Astrocyte of the hippocampus (primary cell): ENCODE measurements at places on chromosomes 13 and 19.

DNA sequence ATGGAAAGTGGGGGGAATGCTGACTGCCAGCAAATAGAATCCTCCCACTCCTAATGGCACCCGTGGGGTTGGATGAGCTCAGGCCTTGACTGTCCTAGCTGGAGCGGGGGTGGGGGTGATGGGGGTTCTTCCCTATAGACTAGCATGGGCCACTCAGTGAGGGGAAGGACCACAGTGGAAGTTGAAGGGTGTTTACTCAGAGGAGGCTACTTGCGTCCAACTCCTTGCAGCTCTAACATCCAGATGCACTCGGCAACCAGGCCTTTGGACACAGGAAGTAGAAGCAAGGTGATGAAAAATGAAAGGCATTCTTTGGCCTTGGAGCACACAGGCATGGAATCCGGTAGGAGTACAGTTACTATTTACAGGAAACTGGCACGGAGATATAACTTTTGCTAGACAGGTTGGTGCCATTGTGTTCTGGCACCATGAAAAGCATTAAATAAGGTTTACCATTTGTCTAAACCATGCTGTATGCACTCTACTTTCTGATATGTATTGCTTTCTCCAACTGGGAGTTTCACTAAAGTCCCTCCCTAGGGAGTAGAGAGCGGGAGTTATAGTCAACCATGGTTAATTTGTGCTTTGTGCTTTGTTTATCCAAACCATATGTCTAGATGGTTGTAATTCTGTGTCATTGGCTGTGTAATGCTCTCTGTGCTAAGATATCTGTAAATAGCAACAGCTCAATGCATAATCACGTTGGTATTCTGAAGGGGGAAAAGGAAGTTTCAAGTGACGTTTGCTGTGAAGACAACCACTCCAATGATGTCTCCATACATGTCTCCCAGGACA, 125.3 kb downstream of the TSHZ3 start:
- DNase-seq: peak; percentile 49

GRCh38 chr13:80214521-80214991, 126.4 kb downstream of the SPRY2 start:
- peak; percentile 48 for DNase-seq

- DNase-seq: peak; percentile 17
Observed at GRCh38 chr13:84670245-84670644, 788.0 kb upstream of the SLITRK1 start.

DNA sequence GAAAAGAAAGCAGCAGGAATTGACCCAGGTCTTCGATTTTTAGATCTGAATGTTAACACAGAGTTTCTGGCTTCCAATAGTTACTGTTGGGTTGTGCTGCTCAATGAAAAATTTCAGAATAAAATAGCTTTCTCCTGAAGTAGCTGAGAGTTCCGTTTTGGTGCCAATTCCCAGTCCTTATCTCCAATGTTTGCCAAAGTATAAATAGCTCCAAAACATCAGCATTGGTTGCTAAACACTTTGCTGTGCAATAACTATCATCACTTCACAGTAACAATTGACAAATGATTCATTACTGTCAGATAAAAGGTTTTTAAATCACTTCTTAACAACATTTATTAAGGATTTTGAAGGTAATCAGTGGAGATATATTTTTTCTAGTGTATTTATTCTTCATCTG, 446.0 kb downstream of the PCDH20 start:
- DNase-seq: no peak

GRCh38 chr13:112803422-112803821, 113.6 kb downstream of the ATP11A start:
- no peak for DNase-seq

- no peak for DNase-seq
Observed at GRCh38 chr19:36688058-36688457, 646 bp downstream of the ZNF567 start.

GRCh38 chr13:28401303-28402056, 93.4 kb downstream of the FLT1 start:
- DNase-seq: peak; percentile 3

DNA sequence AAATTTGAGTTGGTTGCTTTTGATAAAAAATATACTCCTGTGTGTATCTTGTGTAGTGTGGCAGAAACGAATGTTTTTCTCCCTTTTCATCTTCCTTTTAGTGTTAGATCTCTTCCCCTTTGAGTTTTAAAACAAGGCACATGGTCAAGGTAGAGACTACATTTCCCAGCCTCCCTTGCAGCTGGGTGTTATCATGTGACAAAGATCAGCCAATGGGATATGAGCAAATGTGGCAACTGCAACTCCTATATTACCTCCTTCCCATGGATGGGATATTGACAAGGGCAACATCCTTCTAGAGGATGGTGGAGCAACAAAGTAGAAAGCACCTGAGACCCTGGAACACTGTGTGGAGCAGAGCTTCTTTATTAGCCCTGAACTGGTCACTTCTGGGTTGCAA, 42.4 kb downstream of the ADGRE3 start:
- peak; percentile 2 for DNase-seq
